GM18507 (cell line): ENCODE measurements at places on chromosomes 16 and 17.

GRCh38 chr16:27174007-27174406 is 29.3 kb upstream of the KDM8 start:
- no peak for DNase-seq

DNA sequence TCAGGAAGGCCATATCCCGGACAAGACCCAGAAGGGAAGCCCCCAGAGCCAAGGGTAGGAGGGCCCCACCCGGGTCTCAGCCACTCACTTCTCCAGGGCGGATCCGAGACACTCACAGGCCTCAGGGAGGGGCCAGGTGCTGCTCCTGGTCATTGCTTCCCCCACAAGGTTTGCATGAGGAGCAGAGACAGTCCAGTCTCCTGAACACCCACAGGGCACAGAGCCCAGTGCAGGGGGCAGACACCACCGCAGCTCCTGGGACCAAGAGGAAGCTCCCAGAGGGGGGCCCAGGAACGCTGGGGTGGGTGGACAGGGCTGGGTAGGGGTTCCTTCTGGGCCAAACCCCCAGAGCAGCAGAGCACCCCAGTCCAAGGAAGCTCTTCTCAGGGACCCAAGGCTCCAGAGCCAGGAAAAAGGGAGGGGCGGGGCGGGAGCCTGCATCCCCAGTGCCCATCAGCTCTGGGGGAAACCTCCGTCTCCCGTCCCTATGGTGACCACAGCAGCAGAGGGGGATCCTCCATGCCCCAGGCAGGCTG is 709 bp upstream of the MRPL28 start:
- DNase-seq: no peak

GRCh38 chr16:65185241-65185778 is 63.4 kb upstream of the CDH11 start:
- no peak for DNase-seq

GRCh38 chr16:66476328-66477027 is 49.4 kb downstream of the BEAN1 start:
- DNase-seq: no peak

GRCh38 chr16:86697715-86698114 is 119.4 kb downstream of the FOXL1 start:
- DNase-seq: no peak

- no peak for DNase-seq
Measured at GRCh38 chr17:67491681-67492024, 114.6 kb downstream of the PITPNC1 start.

DNA sequence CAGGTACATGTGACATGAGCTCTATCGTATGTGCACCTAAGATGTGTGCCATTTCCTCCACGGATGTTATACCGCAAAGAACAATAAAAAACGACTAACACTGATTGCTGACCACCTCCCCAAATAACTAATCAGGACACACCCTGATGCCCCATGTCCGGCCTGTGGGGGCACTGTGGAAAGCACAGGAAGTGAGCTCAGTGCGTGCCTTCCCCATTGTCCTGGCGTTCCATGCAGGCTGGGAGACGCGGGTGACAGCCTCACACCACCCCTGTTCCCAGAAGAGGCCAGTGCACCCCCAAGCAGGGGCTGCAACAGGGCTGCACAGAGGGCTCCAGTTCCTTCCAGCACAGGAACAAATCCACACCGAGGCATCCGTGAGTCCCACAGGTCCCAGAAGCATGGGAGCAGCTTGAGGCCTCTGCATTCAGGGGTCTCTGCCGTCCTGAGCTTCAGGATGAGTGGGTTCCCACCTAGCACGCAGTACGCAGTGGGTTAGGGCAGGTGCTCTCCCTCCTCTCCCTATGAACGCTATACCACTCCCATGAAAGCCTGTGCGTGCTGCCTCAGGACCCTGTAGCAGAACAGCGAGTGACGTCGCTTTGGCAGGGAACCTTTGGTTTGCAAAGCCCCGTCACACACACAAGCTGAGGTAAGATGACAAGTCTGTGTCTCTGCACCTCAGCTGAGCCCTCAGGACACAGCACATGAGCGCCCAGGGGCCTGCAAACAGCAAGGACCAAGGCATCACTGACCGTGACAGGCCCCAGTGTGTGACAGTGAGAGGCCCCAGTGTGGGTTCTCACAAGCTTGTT is 117.7 kb downstream of the ZNF778 start:
- DNase-seq: no peak

DNA sequence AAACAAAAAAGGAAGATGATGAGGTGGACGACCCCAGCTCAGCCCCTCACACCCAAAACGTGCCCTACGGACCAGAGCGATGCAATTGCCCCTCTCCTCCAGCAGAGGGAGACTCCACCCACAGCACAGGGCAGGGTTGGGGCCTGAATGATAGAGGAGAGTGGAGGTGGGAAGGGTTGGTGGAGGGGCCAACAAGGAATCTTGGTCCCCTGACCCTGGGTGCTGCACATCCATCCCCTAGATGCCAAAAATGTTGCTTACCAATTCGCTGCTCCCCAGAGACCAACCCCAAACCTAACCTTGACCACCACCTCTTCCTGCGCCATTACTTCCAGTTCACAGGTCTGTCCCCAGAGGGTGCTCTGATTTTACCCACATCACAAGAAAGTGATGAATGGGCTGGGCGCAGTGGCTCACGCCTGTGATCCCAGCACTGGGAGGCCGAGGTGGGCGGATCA is 12.9 kb downstream of the P2RX5 start:
- peak; percentile 73 for DNase-seq

DNA sequence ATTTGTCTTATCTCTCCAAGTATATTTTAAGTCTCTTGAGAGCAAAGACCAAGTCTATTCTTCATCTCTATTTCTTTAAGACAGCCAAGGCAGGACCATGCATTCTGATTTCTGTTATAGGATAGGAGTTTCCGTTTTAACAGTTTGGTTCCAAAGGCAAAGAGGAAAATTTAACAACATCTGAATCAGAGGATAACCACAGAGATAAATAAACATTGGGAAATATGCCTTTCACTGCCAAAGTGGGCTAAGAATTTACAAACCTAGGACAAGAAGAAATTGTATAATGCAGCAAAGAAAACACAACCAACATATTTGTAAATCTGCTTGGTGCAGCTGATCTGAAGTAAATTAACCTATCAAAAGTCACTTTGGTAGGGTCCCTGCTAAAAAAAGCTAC is 37.7 kb downstream of the USP32 start:
- DNase-seq: no peak

DNA sequence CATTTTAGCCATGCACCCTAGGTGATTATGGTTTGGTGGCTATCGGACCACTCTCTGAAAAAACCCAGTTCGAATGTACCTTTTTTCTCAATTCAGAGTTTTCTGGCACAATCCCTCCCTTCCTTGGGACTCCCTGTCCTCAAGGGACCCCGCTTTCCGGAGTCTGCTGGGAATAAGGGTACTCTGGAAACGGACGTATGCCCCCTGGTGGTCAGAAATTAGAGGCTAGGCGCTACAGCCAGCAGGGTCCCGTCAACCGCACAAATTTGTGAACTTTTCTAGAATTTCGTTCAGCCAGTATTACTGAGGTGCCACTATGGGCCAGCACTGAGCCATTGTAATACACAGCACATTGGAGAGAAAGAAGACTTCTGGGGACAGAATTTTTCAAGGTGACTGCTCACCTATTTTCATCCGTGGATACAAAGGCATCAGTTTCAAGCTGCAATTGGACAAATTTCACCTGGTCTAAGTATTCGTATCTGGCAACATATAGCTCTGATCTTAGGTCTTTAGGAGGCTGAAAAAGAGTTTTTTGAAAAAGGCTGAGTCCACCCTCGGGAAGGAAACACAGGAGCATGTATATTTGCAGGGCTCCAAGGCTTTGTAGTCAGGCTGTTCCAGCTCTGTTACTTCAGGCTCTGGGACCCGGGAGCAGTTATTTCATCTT is 27.1 kb upstream of the CRYBA1 start:
- DNase-seq: peak; percentile 44

DNA sequence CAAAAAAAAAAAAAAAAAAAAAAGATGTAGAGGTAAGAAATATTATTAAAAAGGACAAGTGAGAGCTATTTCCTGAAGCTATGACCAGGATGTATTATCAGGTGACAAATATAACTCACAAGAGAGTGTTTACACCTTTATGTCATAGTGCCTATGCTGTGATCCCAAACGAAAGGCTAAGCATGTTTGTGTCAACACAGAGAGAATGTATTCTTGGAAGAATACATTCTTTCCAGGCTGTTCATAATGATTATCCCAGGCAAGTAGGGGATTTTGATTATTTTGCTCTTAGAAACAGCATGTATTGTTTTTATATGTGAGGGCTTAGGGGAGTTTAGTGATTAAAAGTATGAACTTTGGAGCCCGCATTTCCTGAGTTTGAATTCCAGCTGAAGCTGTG is 175.0 kb downstream of the SPECC1 start:
- no peak for DNase-seq

DNA sequence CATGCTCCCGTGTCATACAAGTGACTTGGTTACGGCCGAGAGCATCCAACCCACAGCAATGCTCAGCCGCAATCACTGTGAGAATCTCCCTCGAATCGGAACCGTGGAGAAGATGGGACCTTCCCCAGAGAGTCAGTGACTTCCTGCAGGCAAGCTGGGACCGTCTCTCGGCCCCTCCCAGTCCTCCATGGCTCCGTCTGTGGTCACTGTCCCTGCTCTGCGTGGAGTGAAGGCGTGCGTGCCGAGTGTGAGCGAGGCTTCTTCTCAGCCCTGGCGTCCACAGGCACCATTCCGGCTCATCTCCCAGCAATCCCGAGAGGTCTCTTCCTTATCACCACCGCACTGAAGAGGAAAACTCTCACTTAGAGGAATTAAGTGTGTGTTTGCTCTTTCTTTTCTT is 113.1 kb downstream of the ADCY9 start:
- DNase-seq: no peak

DNA sequence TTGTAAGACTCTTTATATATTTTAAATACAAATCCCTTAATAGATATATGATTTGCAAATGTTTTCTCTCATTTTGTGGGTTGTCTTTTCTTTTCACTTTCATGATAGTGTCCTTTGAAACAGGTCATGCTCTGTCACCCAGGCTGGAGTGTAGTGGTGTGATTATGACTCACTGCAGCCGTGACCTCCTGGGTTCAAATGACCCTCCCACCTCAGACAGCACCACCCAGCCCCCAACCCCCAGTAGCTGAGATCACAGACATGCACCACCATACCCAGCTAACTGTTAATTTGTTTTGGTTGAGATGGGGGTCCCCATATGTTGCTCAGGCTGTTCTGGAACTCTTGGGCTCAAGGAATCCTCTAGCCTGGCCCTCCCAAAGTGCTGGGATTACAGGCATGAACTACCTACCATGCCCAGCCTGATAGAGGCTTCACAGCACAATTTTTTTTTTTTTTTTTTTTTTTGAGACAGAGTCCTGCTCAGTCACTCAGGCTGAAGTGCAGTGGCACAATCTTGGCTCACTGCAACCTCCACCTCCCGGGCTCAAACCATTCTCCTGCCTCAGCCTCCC is 18.5 kb upstream of the TMIGD1 start:
- DNase-seq: no peak

DNA sequence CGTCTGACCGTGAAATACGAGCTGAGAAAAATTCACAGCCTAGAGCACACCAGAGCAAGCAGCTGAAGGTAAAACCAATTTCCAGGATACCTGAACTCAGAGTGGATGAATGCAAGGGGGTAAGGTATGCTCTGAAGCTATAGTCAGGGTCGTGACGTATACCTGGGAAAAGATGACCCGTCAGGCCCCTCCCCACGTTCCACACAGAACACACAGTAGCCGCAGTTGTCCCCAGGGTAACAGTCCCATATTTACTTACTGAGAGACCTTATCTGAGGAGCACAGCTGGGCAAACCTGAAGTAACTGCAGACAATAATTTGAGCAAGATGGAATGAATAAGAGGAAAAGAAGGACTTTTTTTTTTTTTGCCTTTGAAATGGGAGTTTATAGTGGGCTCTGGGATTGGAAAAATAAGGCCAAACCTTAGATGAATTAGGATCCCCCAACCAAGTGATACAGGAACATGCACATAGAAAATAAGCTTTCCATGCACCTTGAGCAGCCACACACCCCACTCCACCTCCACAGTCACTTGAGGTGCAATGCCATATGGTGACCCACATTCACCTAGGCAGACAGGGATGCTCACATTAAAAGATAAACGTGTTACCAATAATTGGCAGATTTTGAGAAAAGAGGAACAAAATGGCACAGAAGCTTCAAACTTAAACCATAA is 38.0 kb downstream of the ABCA6 start:
- DNase-seq: no peak

- DNase-seq: no peak
Measured at GRCh38 chr16:22300427-22301071, 3.3 kb downstream of the POLR3E start.

DNA sequence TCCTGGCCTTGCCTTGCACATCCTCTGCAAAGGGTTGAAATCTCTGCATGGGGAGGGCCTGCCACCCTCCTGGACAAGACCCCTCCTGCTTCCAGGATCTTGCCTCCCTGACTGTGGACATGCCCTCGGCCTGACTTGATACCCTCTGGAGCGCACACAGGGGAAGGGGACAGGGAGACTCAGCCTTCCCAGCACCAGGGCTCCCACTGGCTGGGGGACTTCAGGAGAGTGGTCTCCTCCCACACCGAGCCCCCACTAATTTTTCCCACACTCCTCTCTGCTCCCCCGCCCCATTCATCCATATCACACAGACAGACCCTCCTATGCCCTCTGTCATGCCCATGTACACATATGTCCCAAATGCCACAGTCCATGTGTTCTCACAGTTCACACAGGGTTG is 14.3 kb downstream of the SGCA start:
- no peak for DNase-seq

DNA sequence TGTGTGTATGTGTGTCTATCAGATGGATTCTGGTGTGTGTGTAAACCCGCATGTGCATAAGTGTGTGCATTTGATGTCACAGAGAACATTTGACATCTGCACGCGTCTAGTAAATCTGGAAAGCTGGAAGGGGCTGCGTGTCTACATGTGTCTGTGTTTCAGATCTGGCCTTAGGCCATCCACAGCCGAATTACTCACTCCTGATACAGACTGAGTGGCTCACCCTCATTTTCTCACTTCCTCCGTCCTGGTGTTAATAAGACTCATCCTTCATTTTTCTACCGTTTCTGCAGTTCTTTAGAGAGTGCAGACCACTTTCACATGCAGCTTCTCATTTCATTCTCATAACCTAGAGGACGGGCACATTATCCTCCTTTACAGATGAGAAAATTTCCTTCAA is 491.6 kb downstream of the CDH13 start:
- no peak for DNase-seq

- no peak for DNase-seq
Measured at GRCh38 chr16:53453928-53454327, 19.7 kb downstream of the RBL2 start.

DNA sequence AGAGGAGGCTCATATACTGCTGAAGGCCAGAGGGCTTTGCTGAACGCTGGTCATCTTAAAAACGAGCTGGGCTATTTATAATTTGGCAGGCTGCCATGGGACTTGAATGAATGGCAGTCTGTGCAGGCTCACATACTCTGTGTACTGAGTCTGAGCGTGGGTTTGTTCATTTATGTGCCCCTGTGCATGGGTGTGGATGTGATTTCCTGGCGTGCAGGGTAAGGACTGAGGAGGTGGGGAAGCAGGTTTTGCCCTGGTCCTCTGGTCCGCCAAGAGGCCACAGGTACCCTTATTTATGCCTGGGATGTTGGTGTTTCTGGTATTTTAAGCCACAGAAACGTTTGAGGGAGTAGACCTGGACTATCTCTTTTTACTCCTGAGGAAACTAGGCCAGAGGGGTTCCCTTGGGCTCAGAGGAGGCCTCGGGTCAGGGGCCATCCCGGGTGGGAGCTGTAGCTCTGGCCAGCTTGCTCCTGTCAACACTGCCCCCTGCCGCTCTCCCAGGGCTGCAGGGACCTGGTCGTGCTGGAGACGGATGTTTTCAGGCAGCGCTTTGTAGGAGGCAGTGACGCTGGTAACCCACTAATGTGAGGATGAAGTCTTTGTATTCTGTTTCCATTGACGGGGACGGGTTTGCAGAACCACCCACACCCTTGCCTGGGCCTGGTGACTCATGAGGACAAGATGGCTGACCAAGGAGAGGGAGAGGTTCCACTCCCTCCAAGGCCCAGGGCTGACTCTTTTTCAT is 184.4 kb downstream of the MSI2 start:
- DNase-seq: no peak
